ENCODE measurements at places on chromosomes 3 and 15. TPM values are rescaled to one million over a fixed set of nuclear protein-coding genes. Genes with fewer than 3 reads are reported as not detected.

DNA sequence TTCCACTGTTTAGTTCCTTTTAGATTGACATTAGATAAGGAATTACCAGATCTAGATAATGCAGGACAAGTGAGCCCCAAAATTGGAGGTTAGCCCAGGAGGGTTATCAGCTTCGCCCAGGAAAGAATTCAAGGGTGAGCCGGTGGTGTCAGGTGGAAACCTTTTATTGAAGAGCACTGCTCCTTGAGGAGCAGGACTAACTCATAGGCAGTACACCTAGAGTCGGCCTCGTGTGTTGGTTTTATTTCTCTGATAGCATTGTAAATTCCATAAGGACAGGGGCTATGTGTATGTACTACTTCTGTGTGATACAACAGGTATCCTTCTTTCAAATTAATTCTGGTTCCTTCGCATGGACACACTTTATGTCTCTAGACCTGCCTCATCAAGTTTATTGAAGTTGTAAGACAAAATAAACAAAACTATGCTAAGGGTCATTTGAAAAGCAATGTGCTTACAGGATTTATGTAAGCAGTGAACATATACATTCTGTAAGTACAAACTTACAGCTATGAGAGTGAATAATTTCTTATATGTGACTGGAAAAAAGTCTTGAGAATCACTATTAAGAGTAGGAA lies 57.2 kb downstream of the SNX4 start:
- no peaks in the 10 kb centered on the region for H3K4me1 ChIP-seq
- no peaks in the 10 kb centered on the region for H3K27me3 ChIP-seq
- H3K36me3 ChIP-seq: peaks cover 35% of the 10 kb centered on the region
- H3K4me3 ChIP-seq: no peak overlapping the region
- no peak overlapping the region for H3K27ac ChIP-seq
- no peak for DNase-seq

DNA sequence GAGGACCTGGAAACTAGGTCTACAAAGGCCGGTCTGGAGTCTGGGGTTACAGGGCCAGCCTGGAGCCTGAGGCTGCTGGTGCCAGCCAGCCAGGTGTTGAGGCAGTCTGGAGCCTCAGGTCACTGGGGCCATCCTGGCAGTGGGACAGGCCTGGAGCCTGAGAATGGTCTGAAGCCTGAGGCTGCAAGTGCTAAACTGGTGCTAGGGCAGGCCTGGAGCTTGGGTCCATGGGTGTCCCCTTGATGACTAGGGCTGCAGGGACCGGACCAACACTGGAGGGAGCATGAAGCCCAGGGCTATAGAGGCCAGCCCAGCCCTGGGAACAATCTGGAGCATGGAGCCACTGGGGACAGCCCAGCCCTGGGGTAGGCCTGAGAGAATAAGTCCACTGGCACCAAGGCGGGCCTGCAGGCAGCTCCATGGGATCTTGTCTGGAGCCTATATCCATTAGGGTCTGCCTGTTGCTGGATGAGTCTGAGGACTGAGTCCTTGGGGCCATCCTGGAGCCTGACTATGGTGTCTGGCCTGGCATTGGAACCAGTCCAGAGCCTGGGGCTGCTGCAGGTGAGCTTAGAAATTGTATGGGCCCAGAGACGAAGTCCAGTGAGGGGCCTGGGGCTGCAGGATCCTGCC lies 101.9 kb downstream of the GLDN start:
- DNase-seq: no peak
- peaks cover 9% of the 10 kb centered on the region for H3K27me3 ChIP-seq
- no peak overlapping the region for H3K27ac ChIP-seq
- H3K4me3 ChIP-seq: no peak overlapping the region
- H3K4me1 ChIP-seq: no peaks in the 10 kb centered on the region

GRCh38 chr3:160911411-160911810 lies 155.4 kb downstream of the PPM1L start:
- H3K27ac ChIP-seq: no peak overlapping the region
- H3K4me3 ChIP-seq: no peak overlapping the region
- no peaks in the 10 kb centered on the region for H3K27me3 ChIP-seq
- H3K36me3 ChIP-seq: no peaks in the 10 kb centered on the region

DNA sequence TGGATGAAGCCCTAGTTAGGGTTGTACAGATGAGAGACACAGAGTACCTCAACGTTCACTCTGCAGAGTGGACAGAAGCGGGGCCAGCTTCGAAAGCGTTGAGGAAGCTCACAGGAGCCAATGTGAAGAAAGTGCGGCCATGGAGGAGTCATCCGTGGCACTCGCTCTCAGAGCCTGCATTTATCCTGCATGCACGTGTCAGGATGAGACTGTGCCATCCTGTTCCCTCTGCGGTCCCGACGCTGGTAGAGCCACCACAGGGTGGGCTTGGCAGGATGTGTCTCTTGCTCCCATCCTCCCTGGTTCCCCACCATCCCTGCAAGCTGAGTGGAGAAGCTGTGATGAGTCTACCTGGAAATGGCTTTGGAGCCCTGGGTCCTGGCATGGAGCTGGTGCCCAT lies 39.3 kb downstream of the KLHL25 start:
- peaks cover 7% of the 10 kb centered on the region for H3K4me1 ChIP-seq
- H3K36me3 ChIP-seq: no peaks in the 10 kb centered on the region
- no peaks in the 10 kb centered on the region for H3K27me3 ChIP-seq
- H3K27ac ChIP-seq: no peak overlapping the region
- DNase-seq: no peak
- no peak overlapping the region for H3K4me3 ChIP-seq

DNA sequence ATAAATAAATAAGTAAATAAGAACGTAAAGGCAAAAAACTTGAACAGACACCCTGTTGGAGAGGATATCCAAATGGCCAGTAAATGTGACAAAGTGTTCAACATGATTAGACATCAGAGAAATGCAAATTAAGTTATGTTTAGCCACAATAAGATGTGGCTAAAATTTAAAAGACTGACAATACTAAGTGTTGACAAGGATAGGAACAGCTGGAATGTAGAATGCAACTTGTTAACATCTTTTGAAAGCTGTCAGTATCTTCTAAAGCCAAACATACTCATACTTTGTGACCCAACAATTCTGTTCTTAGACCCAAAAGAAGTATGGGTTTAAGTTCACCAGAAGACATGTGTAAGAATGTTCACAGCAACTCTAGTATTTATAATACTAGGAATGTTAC lies 197.1 kb downstream of the ITPR1 start:
- H3K27ac ChIP-seq: no peak overlapping the region
- no peaks in the 10 kb centered on the region for H3K36me3 ChIP-seq
- DNase-seq: no peak
- H3K4me3 ChIP-seq: no peak overlapping the region
- H3K4me1 ChIP-seq: no peaks in the 10 kb centered on the region

- H3K4me3 ChIP-seq: no peak overlapping the region
- H3K27me3 ChIP-seq: no peaks in the 10 kb centered on the region
- DNase-seq: no peak
- H3K4me1 ChIP-seq: no peaks in the 10 kb centered on the region
These were observed 44.8 kb downstream of the LEO1 start for GRCh38 chr15:51926809-51927208.

- H3K27ac ChIP-seq: no peak overlapping the region
- no peak for DNase-seq
- peaks cover 6% of the 10 kb centered on the region for H3K4me1 ChIP-seq
- no peaks in the 10 kb centered on the region for H3K27me3 ChIP-seq
- H3K4me3 ChIP-seq: no peak overlapping the region
- no peaks in the 10 kb centered on the region for H3K36me3 ChIP-seq
These were observed 678.6 kb downstream of the MECOM start for GRCh38 chr3:168984872-168985271.

GRCh38 chr3:31390466-31390865 lies 142.3 kb upstream of the STT3B start:
- H3K4me1 ChIP-seq: no peaks in the 10 kb centered on the region
- no peaks in the 10 kb centered on the region for H3K36me3 ChIP-seq
- no peaks in the 10 kb centered on the region for H3K27me3 ChIP-seq
- no peak for DNase-seq
- no peak overlapping the region for H3K27ac ChIP-seq

The PSTPIP1 gene
- total RNA-seq: 0.38 TPM

The VPS8 gene
- 45.5 TPM for total RNA-seq

The FBXO40 gene
- total RNA-seq: not detected

The STAB1 gene
- total RNA-seq: not detected

The C3orf20 gene
- not detected for total RNA-seq

The VEPH1 gene
- 34.0 TPM for total RNA-seq

The DAPK2 gene
- total RNA-seq: 2.1 TPM

The KCTD6 gene
- 12.3 TPM for total RNA-seq

The LIPH gene
- not detected for total RNA-seq

All from GM23248 (cell line).